Left cardiac atrium (tissue), 4 donors: ENCODE measurements at places on chromosomes 6 and 20. TPM values are rescaled to one million over a fixed set of nuclear protein-coding genes. Genes with fewer than 3 reads are reported as not detected.

DNA sequence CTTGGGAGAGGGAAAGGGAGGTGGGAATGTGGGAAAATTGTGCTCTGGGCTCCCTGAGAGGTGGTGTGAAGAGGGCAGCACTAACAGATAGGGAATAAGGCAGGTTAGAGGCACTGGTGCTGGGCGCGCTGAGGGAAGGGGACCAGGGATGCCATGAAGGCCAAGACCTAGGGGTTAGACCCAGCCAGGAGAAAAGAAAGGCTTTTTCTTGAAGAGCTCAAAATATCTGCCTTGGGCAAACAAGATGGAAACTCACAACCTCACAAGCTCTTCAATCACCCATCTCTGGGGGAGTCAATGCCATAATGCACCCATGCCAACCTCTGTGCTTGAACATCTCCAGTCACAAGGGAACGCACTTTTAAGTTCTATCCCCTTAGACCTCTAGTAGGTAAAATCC, 363.6 kb upstream of the CHD6 start:
- no peak for DNase-seq

GRCh38 chr20:17395729-17396128, 135.4 kb downstream of the BFSP1 start:
- DNase-seq = no peak

RIMS1 gene
- 1.1 TPM for total RNA-seq

GSTA1 gene
- not detected for total RNA-seq

LBP gene
- total RNA-seq = 14.5 TPM

GRCh38 chr6:51398793-51399192, 580.1 kb downstream of the TFAP2B start:
- DNase-seq = no peak

GRCh38 chr20:33310327-33310899, 27.4 kb downstream of the BPIFB1 start:
- DNase-seq = no peak

DNA sequence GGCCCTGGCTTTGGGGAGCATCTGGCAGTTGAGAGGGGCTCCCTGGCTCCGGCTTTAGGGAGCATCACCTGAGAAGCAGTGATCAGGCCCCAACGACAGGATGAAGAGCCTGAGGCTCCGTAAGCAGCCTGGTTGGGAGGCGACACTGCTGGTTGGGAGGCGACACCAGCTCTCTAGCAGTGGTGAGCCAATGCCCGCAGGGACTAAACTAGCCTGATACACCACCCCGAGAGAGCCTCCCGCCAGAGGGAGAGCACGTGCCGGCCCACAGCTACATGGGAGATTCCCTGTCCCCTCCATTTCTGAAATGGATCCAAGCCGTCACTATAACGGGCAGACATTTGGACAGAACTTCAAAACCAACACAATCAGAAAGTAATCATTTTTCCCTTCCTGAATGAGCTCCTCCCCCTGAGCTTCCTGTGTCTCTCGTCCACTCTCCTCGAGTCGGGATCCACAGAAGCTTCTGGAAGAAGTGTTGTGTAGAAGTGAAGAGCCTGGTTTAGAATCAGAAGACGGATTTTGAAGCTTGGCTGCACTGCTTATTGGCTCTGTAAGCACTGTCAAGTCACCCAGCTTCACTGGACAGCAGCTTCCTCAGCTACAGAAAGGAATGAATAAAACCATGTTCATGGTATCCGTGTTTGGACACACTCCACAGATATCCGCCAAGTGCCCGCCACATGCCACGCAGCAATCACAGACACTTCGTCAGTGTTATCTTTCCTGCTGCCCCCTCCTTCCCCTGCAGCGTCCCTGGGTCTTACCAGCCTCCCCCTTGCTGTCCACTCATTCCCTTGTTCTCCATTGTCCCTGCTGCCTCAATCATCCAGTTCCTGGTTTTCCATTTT, 199.6 kb downstream of the TTLL2 start:
- DNase-seq = peak; percentile 43

GRCh38 chr6:129704708-129705107, 5.3 kb downstream of the ARHGAP18 start:
- DNase-seq = no peak

- no peak for DNase-seq
Observed at GRCh38 chr6:163925839-163926238, 511.3 kb downstream of the QKI start.

TLDC2 gene
- total RNA-seq = not detected

DNA sequence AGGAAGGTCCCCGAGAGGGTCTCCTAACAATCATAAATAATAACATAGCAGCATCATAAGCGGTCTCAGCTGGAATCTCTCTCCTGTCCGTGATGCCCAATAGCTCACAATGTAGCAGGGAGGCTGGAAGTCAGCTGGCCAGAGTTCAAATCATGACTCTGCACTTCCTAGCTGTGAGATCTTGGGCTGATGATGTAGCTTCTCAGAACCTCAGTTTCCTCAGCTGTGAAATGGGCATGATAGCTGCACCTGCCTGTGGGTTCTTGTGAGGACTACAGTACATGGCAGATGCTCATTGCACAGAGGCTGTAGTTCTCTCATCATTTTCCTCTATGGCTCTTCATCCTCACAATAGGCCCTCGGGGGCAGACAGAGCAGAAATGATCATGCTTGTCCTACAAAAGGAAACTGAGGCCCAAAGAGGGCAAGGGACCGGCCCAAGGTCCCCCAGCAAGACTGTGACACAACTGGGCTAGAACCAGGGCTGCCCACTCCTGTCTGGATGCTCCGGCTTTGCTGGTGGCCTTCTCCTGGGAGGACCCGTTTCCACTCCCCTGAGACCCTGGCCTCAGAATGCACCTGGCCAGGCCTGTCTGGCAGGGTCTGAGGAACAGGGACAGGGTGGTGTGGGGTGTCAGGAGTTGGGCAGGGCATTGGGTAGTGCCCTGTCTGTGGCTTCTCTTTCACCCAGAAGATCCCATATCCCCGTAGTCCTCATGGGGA, 17.7 kb downstream of the SLC12A5 start:
- no peak for DNase-seq

DNA sequence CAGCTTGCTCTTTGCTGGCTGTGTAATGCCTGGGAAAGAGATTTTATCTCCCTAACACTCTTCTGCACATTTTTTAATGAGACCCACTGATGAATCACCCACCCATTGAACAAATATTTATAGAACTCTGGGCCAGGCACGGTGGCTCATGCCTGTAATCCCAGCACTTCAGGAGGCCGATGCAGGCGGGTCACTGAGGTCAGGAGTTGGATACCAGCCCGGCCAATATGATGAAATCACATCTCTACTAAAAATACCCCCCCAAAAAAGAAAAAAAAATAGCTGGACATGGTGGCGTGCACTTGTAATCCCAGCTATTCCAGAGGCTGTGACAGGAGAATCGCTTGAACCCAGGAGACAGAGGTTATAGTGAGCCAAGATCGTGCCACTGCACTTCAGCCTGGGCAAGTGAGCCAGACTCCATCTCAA, 82.1 kb upstream of the SIRPA start:
- DNase-seq = peak; percentile 88

- no peak for DNase-seq
Observed at GRCh38 chr6:21039926-21040325, 505.7 kb downstream of the CDKAL1 start.

ATG5 gene
- total RNA-seq = 17.0 TPM

DNA sequence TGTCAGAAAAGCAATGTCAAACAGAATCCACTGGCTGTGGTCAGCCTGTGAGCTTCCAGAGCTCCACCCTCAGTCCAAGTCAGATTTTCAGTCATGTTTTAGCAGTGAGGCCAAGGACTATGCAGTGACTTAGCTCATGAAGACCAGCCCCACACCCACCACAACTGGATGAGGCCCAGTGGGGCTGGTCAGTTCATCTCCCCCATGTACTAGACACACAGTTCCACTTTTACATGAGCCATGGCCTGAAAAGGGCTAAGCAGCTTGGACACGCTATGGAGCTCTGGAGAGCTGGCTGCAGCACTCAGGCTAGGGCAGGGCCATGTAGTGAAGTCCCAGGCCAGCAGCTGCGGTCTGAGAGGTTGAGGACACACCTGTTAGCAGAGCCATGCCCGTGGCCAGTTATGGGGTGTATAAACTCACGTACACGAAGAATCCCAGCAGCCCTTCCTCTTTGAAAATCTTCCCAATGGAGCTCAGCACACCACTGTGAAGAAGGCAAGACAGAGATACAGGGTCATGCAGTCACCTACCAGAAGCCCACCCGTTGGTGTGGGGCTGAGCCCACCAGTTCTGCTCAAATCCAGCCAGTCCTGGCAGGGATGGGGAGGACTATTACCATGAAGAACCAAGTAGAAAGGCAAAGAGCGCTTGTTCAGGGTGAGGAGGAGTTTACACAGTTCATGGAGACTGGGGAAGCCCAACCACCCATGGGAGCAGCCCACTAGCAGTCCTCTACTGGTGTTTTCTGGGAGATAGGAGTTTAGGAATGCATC, 10.6 kb downstream of the MTCH1 start:
- DNase-seq = no peak

- peak; percentile 67 for DNase-seq
Observed at GRCh38 chr6:33313709-33314514, at the start of gene TAPBP. TAPBP (minus strand) TSS chr6:33314078; CDS start chr6:33314041, 37 bp downstream.

DNA sequence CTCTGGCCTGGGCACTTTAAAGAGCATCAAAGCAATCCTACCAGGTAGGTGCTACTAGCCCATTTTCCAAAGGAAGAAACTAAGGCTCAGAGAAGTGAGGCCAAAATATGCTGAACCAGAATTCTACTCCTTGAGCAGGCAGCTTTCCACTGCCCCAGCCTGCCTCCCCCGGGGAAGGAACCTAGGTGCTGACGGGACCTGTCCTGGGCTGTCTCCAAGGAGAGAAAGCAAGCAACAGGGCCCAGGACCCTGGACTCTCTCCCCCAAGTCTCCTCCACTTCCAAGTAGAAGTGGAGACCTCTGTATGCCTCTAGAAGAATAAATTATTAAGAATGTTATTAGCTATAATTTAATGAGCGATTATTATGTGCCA, 159.5 kb downstream of the MRPL14 start:
- DNase-seq = no peak

SLC17A2 gene
- total RNA-seq = not detected

FAM83D gene
- 0.65 TPM for total RNA-seq

GRCh38 chr6:113403966-113404595, 453.1 kb upstream of the MARCKS start:
- no peak for DNase-seq

DNA sequence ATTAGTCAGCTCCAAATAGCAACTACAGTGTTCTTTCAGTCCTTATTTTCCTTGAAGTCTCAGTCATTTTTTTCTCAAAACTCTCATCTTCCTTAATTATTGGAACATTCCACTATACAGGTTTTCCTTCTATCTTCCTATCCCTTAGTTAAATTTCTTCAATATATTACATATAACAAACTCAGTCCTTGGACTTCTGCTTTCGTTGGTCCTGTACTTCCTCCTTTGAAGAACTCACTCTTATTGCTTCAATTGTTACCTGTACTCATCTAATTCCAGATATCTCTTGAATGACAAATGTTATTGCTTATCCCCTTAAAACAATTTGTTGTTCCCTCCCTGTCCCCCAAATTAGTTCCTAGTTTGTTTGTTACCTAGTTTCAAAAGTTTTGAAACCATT, 67.7 kb upstream of the NOTCH4 start:
- no peak for DNase-seq

- DNase-seq = no peak
Observed at GRCh38 chr20:57122536-57123489, 143.6 kb downstream of the BMP7 start.

GRCh38 chr20:35768731-35769664, 2.8 kb upstream of the PHF20 start:
- peak; percentile 97 for DNase-seq

GRCh38 chr6:95553880-95554279, 23.5 kb upstream of the MANEA start:
- no peak for DNase-seq

AIG1 gene
- 44.8 TPM for total RNA-seq

FAM83B gene
- 7.4 TPM for total RNA-seq

GRCh38 chr20:25148181-25148981, 47.1 kb upstream of the ENTPD6 start:
- DNase-seq = peak; percentile 67

TPBG gene
- total RNA-seq = 9.8 TPM

- DNase-seq = no peak
Observed at GRCh38 chr6:2476376-2476775, 231.0 kb upstream of the GMDS start.

GRCh38 chr6:151067684-151068596, 171.8 kb upstream of the AKAP12 start:
- peak; percentile 83 for DNase-seq

DNA sequence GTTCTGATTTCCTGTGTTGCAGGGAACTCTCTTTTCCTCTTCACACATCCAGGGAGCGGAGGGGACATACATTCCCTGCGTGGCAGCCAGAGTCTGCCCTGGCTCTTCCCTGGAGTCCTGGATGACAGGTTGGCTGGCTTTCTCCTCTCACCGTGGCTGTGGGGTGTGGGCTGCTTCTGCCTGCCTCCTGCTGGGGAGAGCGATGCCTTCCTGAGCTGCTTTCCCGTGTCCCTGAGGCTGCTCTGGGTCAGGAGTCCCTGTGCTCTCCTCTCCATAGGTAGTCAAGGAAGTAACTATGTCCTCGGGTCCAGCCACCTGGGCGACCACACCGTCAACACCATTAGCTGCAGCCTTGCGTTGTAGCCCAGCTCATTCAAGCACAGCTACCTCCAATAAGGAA, 451.7 kb downstream of the QKI start:
- DNase-seq = no peak

PRR18 gene
- total RNA-seq = 0.26 TPM

PNLDC1 gene
- total RNA-seq = not detected

NRSN1 gene
- not detected for total RNA-seq

DNA sequence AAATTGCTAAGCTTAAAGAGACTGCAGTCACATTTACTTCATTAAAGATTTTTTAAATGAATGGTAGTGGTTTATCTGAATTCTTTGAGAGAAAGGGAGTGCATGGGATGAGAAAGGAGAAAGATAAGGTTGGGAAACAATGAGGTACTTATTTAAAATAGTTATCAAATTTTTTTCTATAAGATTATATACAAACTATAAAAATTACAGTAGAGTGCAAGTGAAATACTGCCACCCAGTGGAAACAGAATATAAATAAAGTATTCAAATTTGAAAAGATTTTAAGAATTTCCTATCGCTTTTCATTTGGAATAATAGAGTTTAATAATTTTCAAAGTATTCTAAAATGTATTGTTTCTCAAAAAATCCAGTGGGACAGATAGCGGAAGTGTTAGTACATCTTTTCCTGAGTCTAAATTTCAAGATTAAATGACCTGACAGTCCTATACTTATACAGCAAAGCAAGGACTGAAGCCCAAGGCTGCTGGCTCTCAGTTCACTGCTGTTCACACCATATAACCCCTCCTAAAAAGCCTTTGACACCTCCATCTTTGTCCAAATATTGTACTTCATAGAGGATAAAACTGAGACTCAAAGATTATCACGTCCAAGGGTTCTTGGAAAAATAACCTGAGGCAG, 31.1 kb downstream of the EPM2A start:
- no peak for DNase-seq

HLA-G gene
- total RNA-seq = 0.42 TPM

DNA sequence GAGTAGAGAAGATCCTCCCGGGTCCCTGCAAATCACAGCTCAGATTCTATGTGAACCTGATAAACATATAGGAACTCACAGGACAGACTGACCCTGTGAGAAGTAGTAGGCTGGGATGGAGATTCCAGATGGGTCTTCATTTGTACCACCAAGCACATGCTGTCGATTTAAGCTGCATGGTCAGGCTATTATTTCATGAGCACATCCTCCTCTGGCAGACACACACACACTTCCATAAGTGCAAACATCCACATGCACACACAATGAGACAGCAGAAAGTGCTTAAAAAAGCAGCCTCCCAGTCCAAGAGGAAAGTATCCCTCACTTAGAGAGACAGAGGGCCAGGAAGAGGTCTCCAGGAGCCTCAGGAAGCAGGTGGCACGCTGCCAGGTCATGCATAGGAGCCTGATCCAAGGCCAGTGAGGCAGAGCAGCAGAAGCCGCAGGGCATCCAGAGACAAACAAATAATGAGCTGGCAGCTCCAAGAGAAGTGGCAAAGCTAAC, 131.8 kb downstream of the UNC5CL start:
- DNase-seq = peak; percentile 43
